ENCODE measurements at places on chromosomes 3 and 15. TPM values are rescaled to one million over a fixed set of nuclear protein-coding genes. Genes with fewer than 3 reads are reported as not detected.
A peak's percentile ranks its signal among the peaks of the same experiment; 100 is the strongest.

GRCh38 chr3:138445654-138446053 is 11.2 kb downstream of the ESYT3 start:
- no peak for DNase-seq

DNA sequence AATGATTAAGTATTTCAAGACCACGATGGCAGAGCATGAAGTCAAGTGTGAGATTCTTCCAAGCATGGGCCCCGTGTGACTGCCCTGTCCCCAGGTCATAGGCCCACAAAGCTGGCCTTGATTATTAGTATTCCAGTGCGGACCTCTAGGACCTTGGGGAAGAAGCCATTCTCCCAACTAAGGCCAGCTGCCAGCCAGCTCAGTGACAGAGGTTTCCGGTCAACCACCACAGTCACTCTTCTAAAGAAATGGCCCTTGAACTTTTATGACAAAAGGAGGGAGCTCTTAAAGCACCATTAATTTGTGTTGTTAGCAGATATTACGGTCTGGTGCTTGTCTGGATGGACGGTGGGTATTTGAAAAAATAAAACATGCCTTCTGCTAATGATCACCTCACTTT is 28.0 kb downstream of the FAM3D start:
- DNase-seq, result no peak

- DNase-seq, result no peak
These were observed 21.2 kb downstream of the STARD5 start for GRCh38 chr15:81302701-81303109.

- peak; percentile 29 for DNase-seq
These were observed 56.4 kb downstream of the TMCC1 start for GRCh38 chr3:129837065-129837642.

- DNase-seq, result no peak
These were observed 31.5 kb upstream of the FAM81A start for GRCh38 chr15:59406446-59406845.

DNA sequence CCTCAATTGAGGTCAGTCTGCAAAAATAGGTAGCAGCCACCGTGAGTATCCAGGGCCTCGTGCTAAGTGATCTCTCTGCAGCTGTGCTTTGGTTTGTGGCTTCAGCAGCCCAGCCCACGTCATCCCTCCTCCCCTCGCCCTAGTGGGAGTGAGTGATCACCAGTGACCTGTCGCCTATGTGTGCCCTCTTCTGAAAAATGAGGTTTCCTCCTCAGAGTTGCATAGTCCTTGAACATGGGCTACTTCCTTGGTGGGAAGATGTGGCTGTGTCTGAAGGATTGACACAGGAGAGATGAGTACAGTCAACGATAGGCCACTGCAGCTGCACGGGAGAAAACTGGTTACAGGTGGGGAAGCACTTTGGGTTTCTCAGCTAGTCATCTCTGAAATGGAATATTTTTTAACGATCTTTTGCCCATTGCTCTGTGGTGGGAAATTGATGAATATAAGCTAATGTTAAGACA is 144.8 kb upstream of the BHLHE40 start:
- no peak for DNase-seq

GRCh38 chr3:187983484-187984124 is 170.4 kb upstream of the LPP start:
- DNase-seq, result no peak

DNA sequence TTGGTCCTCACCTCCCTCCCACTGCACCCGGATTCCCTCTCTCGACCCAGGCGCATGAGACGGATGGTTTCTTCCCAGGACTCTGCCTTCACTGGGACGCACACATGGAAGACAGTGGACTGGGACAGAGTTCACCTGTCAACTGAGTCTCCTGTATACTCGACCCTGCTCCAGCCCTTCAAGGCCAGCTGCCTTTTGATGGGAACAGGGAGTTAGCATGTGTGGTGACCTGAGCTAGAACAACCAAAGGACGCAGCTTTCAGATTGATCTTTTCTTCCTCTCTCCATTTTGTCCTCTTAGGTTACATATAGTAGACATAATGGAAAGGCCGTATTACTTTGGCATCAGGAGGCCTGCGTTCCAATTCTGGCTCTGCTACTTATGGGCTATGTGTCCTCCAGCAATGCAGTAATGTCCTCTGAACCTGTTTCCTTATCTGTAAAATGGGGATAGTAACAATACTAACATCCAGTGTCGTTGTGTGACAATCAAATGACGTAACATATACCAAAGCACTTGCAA is 94.1 kb downstream of the PEX5L start:
- DNase-seq, result no peak

- DNase-seq, result no peak
These were observed 377.5 kb downstream of the EDEM1 start for GRCh38 chr3:5565026-5565425.

CYP8B1 gene
- not detected for total RNA-seq

ERICH6 gene
- not detected for total RNA-seq

PLCH1 gene
- total RNA-seq, result not detected

TMEM158 gene
- 16.5 TPM for total RNA-seq

NTRK3 gene
- 0.41 TPM for total RNA-seq

TMEM212 gene
- not detected for total RNA-seq

DPPA2 gene
- not detected for total RNA-seq

All from glomerular endothelial cell (primary cell).